ENCODE measurements at places on chromosomes 2 and 18. TPM values are rescaled to one million over a fixed set of nuclear protein-coding genes. Genes with fewer than 3 reads are reported as not detected.

DNA sequence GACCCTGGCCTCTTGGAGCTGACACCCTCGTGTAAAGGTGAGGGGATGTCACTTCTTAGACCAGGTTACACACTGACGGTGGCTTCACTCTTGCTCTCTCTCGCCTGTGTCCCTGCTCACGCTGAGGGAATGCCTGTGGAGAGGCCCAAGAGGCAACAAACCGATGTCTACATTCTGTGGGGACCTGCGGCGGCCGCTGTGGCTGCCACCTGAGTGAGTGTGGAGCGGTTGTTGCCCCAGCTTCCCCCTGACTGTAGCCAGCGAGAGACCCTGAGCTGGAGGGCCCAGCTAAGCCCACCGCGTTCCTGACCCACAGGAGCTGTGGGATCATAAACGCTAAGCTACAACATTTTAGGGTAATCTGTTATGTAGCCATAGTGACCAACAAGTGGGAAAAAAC is 55.7 kb upstream of the ASAP2 start:
- H3K27me3 ChIP-seq: no peaks in the 10 kb centered on the region
- no peak overlapping the region for H3K27ac ChIP-seq
- no peak overlapping the region for H3K4me3 ChIP-seq
- no peaks in the 10 kb centered on the region for H3K36me3 ChIP-seq

- H3K4me1 ChIP-seq: peaks cover 24% of the 10 kb centered on the region
- no peak overlapping the region for H3K4me3 ChIP-seq
- H3K36me3 ChIP-seq: no peaks in the 10 kb centered on the region
- DNase-seq: no peak
Measured at GRCh38 chr2:1652034-1652790, 92.1 kb downstream of the PXDN start.

GRCh38 chr2:3956406-3956805 is 253.0 kb downstream of the DCDC2C start:
- no peak overlapping the region for H3K4me3 ChIP-seq
- DNase-seq: no peak
- H3K4me1 ChIP-seq: no peaks in the 10 kb centered on the region
- H3K36me3 ChIP-seq: no peaks in the 10 kb centered on the region
- H3K27me3 ChIP-seq: no peaks in the 10 kb centered on the region

DNA sequence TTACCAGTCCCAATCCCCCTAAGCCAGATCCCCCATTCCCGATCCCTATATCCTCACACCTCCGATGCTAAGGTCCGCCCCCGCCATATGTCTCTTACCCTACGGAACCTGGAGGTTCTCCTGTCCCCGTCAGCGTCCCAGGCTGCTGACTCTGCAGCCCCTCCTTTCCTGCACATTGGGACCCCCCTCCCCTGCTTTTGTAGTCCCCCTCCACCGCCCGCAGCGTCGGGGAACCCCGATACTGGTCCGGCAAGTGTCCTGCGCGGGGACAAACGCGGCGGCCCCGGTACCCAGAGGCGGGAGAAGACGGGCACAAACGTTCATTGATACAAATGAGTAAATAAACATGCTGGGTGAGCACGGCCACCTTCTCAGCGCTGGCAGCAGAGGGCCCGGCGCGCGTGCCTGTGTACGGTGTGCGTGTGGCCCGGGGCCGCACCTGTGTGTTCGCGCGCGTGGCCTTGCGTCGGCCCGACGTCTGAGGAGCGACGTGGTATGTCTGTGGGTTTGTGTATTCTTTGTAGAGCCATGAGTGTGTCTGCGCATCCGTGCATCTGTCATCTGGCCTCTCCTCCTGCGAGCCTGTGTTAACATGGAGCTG is 2.0 kb upstream of the CYP26B1 start:
- no peak overlapping the region for H3K27ac ChIP-seq
- H3K36me3 ChIP-seq: no peaks in the 10 kb centered on the region
- H3K4me3 ChIP-seq: peak overlapping the region; percentile 40
- H3K4me1 ChIP-seq: no peaks in the 10 kb centered on the region

- H3K27ac ChIP-seq: no peak overlapping the region
- H3K4me1 ChIP-seq: no peaks in the 10 kb centered on the region
- no peaks in the 10 kb centered on the region for H3K36me3 ChIP-seq
- peaks cover 4% of the 10 kb centered on the region for H3K27me3 ChIP-seq
- no peak for DNase-seq
Measured at GRCh38 chr18:57940166-57940660, 103.8 kb upstream of the NEDD4L start.

DNA sequence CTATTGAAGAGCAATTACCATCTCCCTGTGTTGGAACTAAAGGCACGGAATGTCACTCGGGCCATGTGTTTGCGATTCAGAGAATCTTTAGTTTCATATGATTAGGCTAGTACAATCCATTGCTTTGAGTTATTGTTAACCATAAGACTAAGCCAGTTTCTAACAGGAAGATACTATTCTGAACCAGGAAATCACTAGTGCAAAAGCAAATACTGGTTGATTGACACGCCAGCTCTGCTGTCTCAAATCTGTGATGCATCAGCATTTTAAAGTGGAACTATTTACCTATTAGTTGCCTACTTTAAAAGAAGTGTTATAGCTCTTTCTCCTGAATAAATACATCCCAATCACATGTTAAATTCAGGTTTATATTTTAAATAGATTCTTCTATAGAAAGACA is 61.9 kb downstream of the AFTPH start:
- H3K4me3 ChIP-seq: no peak overlapping the region
- DNase-seq: no peak
- no peak overlapping the region for H3K27ac ChIP-seq
- no peaks in the 10 kb centered on the region for H3K27me3 ChIP-seq

The OR6B2 gene
- total RNA-seq: not detected

The MC2R gene
- not detected for total RNA-seq
